ENCODE measurements at places on chromosomes 12 and 14. TPM values are rescaled to one million over a fixed set of nuclear protein-coding genes. Genes with fewer than 3 reads are reported as not detected.

DNA sequence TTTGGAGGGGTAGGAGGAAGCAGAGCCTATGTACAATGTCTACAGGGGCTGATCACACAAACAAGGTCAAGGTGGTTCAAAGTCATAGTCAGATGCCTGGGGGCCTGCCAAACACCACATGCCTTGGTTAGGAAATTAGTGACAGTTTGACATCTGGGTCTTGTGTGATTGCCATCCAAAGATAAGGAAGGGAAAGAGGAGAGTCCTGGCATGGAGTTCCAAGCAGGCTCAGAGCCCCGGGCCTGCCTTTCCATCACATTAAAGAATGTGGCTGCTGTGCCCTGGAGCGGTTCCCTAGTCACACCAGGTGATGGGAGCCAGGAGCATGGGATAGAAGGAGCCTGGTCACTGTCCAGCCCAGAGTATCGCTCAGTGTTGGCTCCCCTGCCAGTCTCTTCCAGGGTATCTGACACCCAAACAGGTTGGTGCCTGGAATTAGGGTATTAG lies 53.6 kb upstream of the BCL2L14 start:
- H3K4me1 ChIP-seq: no peaks in the 10 kb centered on the region
- no peak for DNase-seq
- no peak overlapping the region for H3K4me3 ChIP-seq
- no peak overlapping the region for H3K27ac ChIP-seq

- DNase-seq: no peak
- H3K27me3 ChIP-seq: no peaks in the 10 kb centered on the region
- H3K4me1 ChIP-seq: no peaks in the 10 kb centered on the region
These were observed 3.9 kb upstream of the POC1B start for GRCh38 chr12:89529738-89530137.

CLEC4C gene
- not detected for total RNA-seq

GRCh38 chr12:5548152-5548943 lies 116.4 kb downstream of the NTF3 start:
- peak overlapping the region; percentile 41 for H3K27ac ChIP-seq
- no peaks in the 10 kb centered on the region for H3K27me3 ChIP-seq
- DNase-seq: peak; percentile 16
- H3K4me3 ChIP-seq: no peak overlapping the region
- no peaks in the 10 kb centered on the region for H3K36me3 ChIP-seq
- peaks cover 7% of the 10 kb centered on the region for H3K4me1 ChIP-seq

- H3K4me1 ChIP-seq: no peaks in the 10 kb centered on the region
- H3K27me3 ChIP-seq: no peaks in the 10 kb centered on the region
- no peak for DNase-seq
- no peaks in the 10 kb centered on the region for H3K36me3 ChIP-seq
- H3K27ac ChIP-seq: no peak overlapping the region
- no peak overlapping the region for H3K4me3 ChIP-seq
These were observed 53.8 kb downstream of the GXYLT1 start for GRCh38 chr12:42090899-42091298.

DNA sequence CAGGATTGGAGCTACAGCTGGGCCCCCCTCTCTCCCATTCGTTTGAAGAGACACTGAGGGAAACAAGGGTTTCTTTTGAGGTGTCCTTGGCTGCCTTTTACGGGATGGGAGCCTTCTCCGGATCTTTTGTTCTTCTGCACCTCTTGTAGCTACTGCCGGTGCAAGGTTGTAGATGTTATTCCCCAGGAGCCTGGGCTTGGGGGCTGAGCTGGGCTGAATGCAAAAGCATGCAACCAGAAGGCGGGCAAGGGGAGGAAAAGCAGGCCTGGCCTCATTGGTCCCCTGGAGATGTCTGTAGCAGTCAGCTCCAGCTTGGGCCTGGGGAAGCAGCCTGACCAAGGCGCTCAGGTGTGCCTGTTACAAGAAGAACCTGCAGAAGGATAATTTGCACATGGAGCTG lies 110.3 kb downstream of the GCH1 start:
- H3K36me3 ChIP-seq: peaks cover 6% of the 10 kb centered on the region
- no peak for DNase-seq
- no peaks in the 10 kb centered on the region for H3K27me3 ChIP-seq
- no peak overlapping the region for H3K4me3 ChIP-seq
- H3K27ac ChIP-seq: no peak overlapping the region

- H3K36me3 ChIP-seq: no peaks in the 10 kb centered on the region
- no peaks in the 10 kb centered on the region for H3K27me3 ChIP-seq
- H3K27ac ChIP-seq: no peak overlapping the region
- peaks cover 6% of the 10 kb centered on the region for H3K4me1 ChIP-seq
- no peak for DNase-seq
- H3K4me3 ChIP-seq: no peak overlapping the region
These were observed 3.3 kb downstream of the BRMS1L start for GRCh38 chr14:35829449-35829848.

- no peak overlapping the region for H3K4me3 ChIP-seq
- peaks cover 2% of the 10 kb centered on the region for H3K4me1 ChIP-seq
- DNase-seq: no peak
- H3K27ac ChIP-seq: no peak overlapping the region
- no peaks in the 10 kb centered on the region for H3K36me3 ChIP-seq
These were observed 73.6 kb downstream of the SAMD4A start for GRCh38 chr14:54640506-54640905.

PTCSC3 gene
- not detected for total RNA-seq

GRCh38 chr12:101885912-101886561 lies 8.7 kb downstream of the DRAM1 start:
- no peaks in the 10 kb centered on the region for H3K36me3 ChIP-seq
- no peaks in the 10 kb centered on the region for H3K27me3 ChIP-seq
- no peak overlapping the region for H3K4me3 ChIP-seq
- H3K4me1 ChIP-seq: no peaks in the 10 kb centered on the region

- H3K36me3 ChIP-seq: no peaks in the 10 kb centered on the region
- H3K4me3 ChIP-seq: no peak overlapping the region
- DNase-seq: peak; percentile 54
These were observed 49.3 kb downstream of the NDUFA12 start for GRCh38 chr12:94954029-94954685.

LALBA gene
- total RNA-seq: not detected

GRCh38 chr14:27148143-27148542 lies 550.3 kb upstream of the NOVA1 start:
- no peak overlapping the region for H3K27ac ChIP-seq
- no peaks in the 10 kb centered on the region for H3K27me3 ChIP-seq

- no peak for DNase-seq
- H3K36me3 ChIP-seq: no peaks in the 10 kb centered on the region
- no peak overlapping the region for H3K27ac ChIP-seq
- no peaks in the 10 kb centered on the region for H3K4me1 ChIP-seq
- no peaks in the 10 kb centered on the region for H3K27me3 ChIP-seq
These were observed 42.3 kb downstream of the ISCA2 start for GRCh38 chr14:74535756-74536325.

IGFBP6 gene
- total RNA-seq: 106 TPM

- no peak for DNase-seq
- H3K4me3 ChIP-seq: no peak overlapping the region
- H3K27me3 ChIP-seq: no peaks in the 10 kb centered on the region
These were observed 4.1 kb downstream of the PHB2 start for GRCh38 chr12:6966351-6966750.

DNA sequence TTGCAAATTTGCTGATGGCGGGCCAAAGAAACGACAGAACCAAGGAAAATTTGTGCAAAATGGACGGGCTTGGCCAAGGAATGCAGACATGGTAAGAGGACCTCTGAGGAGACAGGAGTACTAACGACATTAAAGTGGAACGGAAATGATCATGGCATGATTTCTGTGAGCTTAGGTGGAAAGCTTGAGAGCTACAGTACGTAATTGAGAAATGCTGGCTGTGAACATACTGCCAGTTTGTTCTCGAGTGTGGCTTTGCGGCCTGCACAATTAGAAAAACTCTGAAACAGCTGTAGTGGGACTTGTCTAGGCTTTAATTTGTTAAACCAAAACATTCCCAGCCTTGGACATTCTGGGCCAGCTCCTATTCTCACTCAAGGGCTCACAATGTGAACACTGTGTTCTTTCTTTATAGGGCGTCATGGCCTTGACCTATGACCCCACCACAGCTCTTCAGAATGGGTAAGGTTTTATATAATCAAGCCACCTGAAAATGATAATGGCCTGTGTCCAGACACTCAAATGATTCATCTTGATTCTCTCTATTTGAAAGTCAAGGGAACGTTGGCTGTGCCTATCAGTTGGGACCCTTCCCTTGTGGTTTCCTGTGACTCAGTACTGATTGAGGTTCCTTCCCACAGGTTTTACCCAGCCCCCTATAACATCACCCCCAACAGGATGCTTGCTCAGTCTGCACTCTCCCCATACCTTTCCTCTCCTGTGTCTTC lies 48.5 kb downstream of the BAZ2A start:
- H3K27me3 ChIP-seq: no peaks in the 10 kb centered on the region
- no peak overlapping the region for H3K4me3 ChIP-seq
- no peak for DNase-seq
- H3K27ac ChIP-seq: no peak overlapping the region

GRCh38 chr12:26088998-26089397 lies 35.8 kb downstream of the BHLHE41 start:
- no peaks in the 10 kb centered on the region for H3K27me3 ChIP-seq
- H3K27ac ChIP-seq: no peak overlapping the region
- H3K4me3 ChIP-seq: no peak overlapping the region
- no peaks in the 10 kb centered on the region for H3K36me3 ChIP-seq
- DNase-seq: no peak
- no peaks in the 10 kb centered on the region for H3K4me1 ChIP-seq

DNA sequence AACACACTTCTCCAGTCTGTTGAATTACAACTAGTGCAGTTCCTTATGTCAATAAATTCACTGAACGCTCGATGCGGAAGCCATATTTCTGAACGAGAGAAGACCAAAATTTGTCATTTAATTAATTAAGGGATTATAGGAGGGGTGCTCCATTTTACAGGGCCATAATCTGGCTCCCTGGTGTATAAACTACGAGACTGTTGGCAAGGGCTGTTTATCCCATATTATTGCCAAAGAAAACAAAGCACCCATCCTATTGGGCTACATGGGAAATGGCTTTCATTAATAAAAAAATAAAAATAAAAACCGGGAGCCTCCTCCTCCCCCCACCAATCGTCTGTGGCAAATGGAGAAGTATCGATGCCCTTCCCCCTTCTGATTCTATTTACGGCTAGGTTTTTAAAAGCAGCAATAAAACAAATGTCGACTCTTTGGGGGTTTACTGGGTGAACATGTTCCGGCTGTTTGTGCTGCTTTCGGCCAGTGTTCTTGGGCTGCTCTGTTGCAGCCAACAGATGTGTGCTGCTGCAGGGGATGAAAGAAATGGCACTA lies 24.8 kb downstream of the ATF7 start:
- H3K4me1 ChIP-seq: no peaks in the 10 kb centered on the region
- H3K27ac ChIP-seq: peak overlapping the region; percentile 28
- no peaks in the 10 kb centered on the region for H3K36me3 ChIP-seq
- no peak for DNase-seq
- H3K27me3 ChIP-seq: no peaks in the 10 kb centered on the region

DNA sequence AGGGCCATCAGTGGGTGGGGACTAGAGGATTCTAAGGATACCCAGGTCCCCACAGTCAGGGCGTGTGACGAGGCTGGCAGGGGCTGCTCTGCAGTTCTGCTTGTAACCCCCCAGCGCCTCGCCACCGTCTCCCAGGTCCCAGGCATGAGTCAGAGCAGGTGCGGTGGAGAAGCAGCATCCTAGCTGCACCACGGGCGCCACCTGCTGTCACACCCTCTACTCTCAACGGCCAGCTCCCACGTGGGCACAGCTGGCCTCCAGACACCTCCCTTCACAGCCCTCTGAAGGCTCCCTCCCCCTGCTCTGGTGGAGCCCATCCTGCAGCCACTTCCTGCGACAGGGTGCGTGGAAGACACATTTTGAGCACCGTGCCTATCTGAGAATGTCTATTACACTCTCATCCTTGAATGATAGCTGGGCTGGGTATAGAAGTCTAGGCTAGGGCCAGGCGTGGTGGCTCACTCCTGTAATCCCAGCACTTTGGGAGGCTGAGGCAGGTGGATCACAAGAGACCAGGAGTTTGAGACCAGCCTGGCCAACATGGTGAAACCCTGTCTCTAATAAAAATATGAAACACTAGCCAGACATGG lies 6.9 kb upstream of the NUDT14 start:
- H3K36me3 ChIP-seq: no peaks in the 10 kb centered on the region
- H3K27ac ChIP-seq: no peak overlapping the region
- H3K27me3 ChIP-seq: peaks cover 43% of the 10 kb centered on the region
- peak; percentile 56 for DNase-seq
- no peak overlapping the region for H3K4me3 ChIP-seq
- H3K4me1 ChIP-seq: no peaks in the 10 kb centered on the region

DNA sequence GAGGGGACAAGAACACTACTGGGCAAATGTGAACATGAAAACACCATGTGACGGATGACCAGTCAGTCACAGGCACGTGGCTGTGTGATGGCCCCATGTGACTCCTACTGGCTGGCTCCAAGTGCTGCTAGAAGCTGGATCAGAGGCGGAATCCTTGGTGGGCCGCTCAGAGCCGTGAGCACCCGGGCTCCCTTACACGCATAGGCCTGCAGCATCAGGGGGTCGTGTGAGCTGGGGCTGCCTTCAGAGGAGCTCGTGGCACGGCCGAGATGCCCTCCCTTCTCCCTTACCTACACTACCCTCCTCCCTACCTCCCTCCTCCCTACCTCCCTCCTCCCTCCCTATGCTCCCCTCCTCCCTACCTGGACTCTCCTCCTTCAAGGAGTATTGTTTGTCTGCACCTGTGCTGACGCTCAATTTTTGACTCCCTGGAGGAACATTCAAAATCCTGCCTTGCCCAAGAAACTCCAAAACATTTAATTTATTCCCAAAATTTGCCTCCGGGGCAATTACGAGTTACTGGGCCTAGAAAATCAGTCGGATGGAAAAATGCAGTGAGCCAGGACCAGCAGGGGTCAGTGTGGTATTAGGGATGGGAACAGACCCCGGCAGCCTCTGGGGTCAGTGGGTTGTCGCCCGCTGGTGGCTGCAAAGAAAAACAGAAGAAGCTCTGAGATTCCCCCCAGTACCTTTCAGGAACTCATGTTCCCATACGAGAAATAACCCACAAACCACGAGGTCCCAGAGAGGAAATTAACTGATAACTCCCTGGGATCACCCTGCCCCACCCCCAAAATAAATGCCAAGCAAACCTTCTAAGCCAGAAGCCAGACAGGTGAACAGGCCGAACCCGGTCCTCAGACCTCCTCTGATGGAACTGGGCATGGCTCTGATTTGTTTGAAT lies 61.3 kb downstream of the C14orf132 start:
- H3K36me3 ChIP-seq: no peaks in the 10 kb centered on the region
- DNase-seq: peak; percentile 84
- no peak overlapping the region for H3K27ac ChIP-seq
- no peaks in the 10 kb centered on the region for H3K27me3 ChIP-seq
- H3K4me1 ChIP-seq: peaks cover 8% of the 10 kb centered on the region
